Activated CD4-positive, alpha-beta T cell treated with anti-CD3 and anti-CD28 coated beads, Interleukin-2, amount 10 ng/mL, durations not matched to agents 7 days and 5 days (primary cell): ENCODE measurements at places on chromosomes 4 and X.

DNA sequence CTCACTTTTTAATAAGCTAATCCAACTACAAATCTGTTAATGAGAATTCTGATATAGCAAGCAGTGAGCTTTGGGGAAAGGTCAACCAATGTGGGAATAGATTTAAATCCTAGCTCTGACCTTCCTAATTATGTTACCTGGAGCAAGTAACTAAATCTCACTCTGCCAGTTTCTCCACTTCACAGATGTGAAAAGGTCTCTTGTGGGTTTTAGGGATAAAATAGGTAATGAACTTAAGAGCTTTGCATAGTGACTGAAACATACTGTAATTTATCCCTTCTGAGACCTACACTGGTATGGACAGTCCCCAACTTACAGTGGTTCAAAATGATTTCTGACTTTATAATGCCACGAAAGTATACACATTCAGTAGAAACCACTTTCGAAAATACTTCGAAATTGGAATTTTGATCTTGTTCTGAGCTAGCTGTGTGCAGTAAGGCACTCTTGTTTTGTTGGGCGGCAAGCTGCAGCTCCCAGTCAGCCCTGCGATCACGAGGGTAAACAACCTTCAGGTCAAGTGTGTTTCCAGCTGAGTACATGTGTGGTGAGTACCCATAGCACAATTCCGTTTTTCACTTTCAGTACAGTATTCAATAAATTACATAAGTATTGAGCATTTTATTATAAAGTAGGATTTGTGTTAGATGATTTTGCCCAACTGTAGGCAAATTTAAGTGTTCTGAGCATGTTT is 93.7 kb downstream of the ADGRL3 start:
- no peak for DNase-seq

GRCh38 chr4:44756559-44756958 is 30.2 kb upstream of the GNPDA2 start:
- DNase-seq = no peak

DNA sequence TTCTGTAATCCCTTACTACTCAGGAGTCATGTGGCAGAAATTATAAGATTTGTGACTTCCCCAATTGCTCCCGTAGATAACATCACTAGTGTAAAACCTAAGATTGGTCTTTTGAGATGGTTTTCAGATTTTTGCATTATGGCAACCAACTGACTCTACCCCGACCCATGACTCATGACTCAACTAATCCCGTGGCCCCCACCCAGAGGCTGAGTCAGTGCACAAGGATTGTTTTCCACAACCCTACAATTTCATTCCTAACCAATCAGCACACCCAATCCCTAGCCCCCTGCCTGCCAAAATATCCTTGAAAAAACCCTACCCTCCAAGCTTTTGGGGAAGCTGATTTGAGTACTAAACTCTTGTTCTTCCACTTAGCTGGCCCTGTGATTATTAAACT is 109.4 kb upstream of the FAM9C start:
- no peak for DNase-seq

GRCh38 chr4:48420144-48420543 is 63.0 kb upstream of the SLC10A4 start:
- no peak for DNase-seq

GRCh38 chr4:36088542-36088941 is 155.8 kb downstream of the ARAP2 start:
- no peak for DNase-seq

- no peak for DNase-seq
Measured at GRCh38 chr4:87410679-87411078, 11.7 kb upstream of the NUDT9 start.

- no peak for DNase-seq
Measured at GRCh38 chr4:54588404-54588803, 69.4 kb upstream of the KIT start.

DNA sequence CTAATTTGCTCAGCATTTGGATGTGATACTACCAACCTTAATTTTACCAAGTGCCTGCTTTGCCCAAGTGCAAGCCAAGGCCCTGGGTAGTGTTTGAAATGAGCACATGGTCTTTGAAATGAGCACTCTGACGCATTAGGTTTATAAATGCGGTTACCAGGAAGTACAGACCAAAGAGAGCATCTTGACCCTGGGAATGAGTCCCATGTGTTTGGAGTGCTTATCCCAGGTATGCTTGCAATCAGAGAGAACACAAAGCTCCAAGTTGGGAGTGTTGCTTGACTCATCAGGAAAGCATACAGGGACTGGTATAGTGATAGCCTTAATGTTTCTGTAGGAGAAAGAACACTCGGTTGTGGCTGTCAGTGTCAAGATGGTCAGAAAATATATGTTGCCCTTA is 203.6 kb upstream of the MAMLD1 start:
- no peak for DNase-seq
